ENCODE measurements at places on chromosomes 4 and X.

- no peak for DNase-seq
Measured at GRCh38 chr4:492412-492811, 6.5 kb downstream of the ZNF721 start.

DNA sequence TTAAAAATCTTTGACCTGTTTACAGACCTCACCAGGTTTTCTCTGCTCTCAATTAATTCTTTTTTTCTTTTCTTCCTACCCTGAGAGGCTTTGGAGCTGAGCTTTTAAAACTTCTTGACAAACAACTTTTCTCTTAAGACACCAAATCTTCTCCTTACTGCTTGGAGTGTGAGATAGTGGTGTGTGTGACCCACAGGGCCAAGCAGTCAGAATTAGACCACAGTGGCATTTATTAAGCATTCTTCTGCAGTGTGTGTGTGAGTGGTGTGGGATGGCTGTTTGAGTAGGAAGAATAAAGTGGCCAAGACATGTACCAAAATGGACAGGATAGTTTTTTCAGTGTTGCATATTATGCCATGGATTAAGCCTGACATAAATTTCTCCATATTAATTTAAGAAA is 665.1 kb downstream of the RAPGEF2 start:
- no peak for DNase-seq

DNA sequence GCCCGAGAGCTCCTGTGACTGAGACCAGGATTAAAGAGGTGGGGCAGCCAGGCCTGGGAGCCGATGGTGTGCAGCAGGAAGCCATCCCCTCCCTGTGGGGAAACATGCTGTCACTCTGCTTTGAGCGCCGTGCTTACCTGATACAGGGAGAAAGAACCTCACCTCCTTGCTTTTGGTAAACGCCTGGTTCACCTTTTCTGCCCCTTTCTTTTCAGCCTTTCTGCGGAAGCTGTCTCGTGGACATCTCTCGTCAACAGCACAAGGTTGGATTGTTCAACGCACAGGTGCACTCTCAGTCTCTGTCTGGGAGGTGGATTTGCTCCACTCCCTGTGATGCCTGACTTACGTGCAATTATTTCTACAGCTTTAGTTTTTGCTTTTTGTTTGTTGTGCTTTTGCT is 12.0 kb downstream of the ZFYVE28 start:
- DNase-seq = no peak

DNA sequence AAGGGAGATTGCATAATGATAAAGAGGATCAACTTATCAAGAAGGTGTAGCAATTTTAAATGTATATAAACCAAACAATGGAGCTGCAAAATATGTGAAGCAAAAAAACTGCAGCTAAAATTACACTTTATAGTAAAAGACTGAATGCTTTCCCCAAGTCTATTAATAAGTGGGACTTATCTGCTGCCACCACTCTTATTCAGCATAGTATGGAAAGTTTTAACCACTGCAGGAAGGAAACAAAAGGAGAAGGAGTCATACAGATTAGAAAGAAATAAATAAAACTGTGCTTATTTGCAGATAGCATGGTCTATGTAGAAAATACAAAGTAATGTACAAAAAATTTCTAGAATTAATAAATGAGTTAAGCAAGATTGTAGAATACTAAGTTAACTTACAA is 94.1 kb upstream of the GK2 start:
- no peak for DNase-seq

- DNase-seq = no peak
Measured at GRCh38 chrX:3598709-3599108, 114.7 kb downstream of the PRKX start.

GRCh38 chrX:104697294-104697693 is 131.3 kb downstream of the IL1RAPL2 start:
- DNase-seq = no peak

DNA sequence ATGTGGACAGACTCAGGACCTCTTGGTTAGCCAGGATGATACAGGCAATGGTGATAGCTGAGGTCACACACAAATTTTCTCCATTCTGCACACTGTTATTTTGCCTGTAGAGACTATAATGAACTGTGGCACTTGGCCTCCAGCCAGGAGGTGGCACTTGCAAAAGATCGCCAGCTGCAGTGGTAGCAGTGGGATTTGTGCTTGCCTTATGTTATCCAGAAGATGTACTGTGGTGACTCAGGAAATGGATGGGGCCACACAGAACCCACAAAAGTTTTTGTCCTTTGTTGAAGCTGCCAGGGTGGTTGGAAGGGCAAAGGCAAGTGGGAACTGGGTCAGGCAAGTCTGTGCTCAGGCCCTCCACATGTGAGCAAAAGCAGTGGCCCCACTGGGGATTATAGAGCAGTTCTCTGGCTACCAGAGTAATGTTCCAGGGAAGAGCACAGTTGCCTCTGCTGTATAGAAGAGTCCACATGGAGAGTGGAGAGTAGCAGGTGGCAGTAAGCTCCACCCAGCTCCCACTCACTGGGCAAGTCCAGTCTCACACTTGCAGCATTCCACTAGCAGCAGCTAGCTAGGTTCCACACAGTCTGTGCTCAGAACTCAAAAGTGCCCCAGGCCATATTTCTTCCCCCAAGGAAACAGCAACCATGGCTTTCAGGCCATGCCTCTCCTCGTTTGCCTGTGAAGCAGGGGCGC is 5.9 kb upstream of the C4orf17 start:
- no peak for DNase-seq

DNA sequence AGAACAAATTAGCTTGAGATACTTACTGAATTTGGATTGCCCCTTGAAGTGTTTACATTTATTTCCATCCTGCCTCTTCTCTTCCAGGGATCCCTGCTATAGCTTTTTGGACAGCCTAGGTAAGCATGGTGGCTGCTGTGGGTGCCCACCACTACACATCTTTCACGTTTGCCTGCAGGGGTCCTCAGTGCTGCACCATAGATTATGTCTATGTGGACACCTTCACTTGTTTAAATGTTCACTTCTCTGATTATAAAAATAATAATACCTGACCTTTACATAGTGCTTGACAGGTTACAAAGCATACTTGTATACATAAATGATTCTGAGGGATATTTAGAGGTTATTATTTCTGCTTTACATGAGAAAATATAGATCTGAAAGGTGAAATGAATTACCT is 67.9 kb upstream of the SLC4A4 start:
- DNase-seq = no peak

- no peak for DNase-seq
Measured at GRCh38 chr4:2462218-2462991, 6.5 kb upstream of the RNF4 start.

GRCh38 chrX:18353931-18354368 is 538 bp downstream of the SCML2 start:
- no peak for DNase-seq

GRCh38 chrX:51837921-51838320 is 55.5 kb upstream of the MAGED1 start:
- DNase-seq = no peak
